ENCODE measurements at places on chromosomes 3 and 15. TPM values are rescaled to one million over a fixed set of nuclear protein-coding genes. Genes with fewer than 3 reads are reported as not detected.

DNA sequence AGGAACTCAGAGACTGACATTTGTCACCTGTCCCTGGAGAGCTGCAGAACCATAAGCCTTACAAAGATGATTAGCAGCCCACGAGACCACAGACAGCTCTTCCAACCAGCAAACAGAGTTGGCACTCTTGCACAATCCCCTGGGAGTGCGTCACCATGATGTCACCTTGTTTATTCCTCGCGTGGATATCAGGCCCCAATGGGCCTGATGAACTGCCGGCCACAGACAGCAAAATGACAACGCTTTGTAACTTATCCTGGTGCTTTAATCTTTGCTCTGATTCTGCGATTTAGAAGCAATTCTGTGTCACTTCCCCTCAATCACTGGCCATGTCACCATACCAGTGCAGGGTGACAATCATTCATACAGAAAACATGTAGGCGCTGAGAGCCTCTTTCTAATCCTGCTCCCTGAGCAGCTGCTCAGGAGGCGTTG lies 89.2 kb downstream of the TAMM41 start:
- no peak for DNase-seq

DNA sequence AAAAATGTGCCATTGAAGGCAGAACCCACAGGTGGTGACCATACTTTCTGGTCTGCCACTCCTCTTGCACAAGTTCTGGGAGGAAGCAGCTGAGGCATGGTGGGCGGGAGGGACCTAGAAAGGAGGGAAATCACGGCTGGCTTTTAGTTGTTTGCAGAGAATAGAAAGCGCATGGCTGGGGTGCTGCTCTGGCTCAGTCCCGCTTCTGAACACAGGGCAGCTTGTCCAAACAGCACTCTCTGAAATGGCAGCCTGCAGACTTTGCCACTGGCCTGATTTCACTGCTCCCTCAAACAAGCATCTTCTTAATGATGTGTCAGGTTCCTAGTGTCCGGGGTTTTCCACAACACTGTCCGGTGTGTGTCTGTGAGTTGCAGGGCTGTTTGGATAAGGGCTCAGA lies 76.7 kb downstream of the AAGAB start:
- no peak for DNase-seq

- peak; percentile 29 for DNase-seq
Observed at GRCh38 chr3:39433642-39434041, 27.1 kb downstream of the RPSA start.

GRCh38 chr3:110810356-110810755 lies 261.3 kb upstream of the NECTIN3 start:
- DNase-seq, result no peak

GRCh38 chr3:139695007-139695406 lies 17.2 kb upstream of the NMNAT3 start:
- no peak for DNase-seq

DNA sequence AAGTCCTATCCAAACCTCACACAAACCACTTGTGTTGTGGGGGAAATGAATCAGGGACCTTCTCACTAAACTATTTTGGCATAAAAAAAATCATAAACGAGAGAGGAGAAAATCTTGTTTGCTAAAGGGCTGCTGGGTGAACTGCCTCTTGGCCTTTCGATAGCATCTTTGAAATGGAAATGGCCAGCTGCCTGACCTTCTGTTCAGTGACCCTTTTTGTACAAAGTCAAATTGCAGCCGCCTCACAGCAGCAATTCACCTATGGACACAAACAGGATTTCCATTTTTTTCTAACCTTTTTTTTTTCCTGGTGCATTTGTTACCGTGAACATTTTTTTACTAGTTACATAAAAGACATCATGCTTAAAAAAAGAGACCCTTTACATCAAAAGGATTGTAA lies 89.0 kb upstream of the ONECUT1 start:
- no peak for DNase-seq

GRCh38 chr15:39948817-39949216 lies 14.9 kb downstream of the EIF2AK4 start:
- DNase-seq, result no peak

GRCh38 chr3:59213860-59214259 lies 164.0 kb upstream of the CFAP20DC start:
- no peak for DNase-seq

Gene PODXL2
- polyA plus RNA-seq, result 5.3 TPM

Gene C2CD4A
- not detected for polyA plus RNA-seq

Gene AHSG
- polyA plus RNA-seq, result 0.45 TPM

Gene POLQ
- polyA plus RNA-seq, result 2.6 TPM

Gene TM6SF1
- 57.6 TPM for polyA plus RNA-seq

All from hindlimb muscle (tissue), 1 donor.